Activated T-cell treated with anti-CD3 and anti-CD28 coated beads, Interleukin-2, amount 50 U/mL, for 48 hours (primary cell): ENCODE measurements at places on chromosomes 13 and 19.
A peak's percentile ranks its signal among the peaks of the same experiment; 100 is the strongest.

- no peak for DNase-seq
Observed at GRCh38 chr13:41490371-41491015, 33.1 kb downstream of the RGCC start.

DNA sequence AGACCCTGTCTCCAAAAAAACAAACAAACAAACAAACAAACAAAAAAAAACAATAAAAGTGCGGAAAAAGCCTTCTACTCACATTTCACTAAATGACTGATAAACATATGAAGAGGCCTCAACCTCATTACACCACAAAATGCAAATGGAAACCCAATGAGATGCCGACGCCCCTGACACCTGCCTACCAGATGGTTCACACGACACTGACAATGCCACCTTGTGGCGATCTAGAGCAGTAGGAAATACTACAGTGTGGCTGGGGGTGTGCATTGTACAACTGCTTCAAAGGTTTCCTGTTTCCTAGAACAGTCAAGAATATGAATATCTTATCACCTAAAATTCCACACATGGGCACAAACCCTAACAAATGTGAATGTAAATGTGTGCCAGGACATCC is 14.0 kb downstream of the SCGB2B2 start:
- no peak for DNase-seq

- DNase-seq: no peak
Observed at GRCh38 chr19:6249296-6249695, 30.5 kb downstream of the MLLT1 start.

DNA sequence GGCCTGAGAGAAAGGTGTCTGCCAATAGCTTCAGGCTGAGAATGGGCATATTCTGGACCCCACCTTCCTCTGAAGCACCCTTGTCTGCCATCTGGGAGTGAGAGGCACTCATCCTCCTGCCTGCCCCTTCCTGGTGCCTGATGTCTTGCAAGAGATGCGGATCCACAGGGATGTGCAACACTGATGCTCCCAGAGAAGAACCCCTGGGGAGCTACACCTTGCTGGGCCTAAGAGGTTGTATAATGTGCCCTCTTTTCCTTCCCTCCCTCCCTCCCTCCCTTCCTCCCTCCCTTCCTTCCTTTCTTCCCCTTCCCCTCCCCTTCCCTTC is 34.6 kb downstream of the ADPRHL1 start:
- no peak for DNase-seq

DNA sequence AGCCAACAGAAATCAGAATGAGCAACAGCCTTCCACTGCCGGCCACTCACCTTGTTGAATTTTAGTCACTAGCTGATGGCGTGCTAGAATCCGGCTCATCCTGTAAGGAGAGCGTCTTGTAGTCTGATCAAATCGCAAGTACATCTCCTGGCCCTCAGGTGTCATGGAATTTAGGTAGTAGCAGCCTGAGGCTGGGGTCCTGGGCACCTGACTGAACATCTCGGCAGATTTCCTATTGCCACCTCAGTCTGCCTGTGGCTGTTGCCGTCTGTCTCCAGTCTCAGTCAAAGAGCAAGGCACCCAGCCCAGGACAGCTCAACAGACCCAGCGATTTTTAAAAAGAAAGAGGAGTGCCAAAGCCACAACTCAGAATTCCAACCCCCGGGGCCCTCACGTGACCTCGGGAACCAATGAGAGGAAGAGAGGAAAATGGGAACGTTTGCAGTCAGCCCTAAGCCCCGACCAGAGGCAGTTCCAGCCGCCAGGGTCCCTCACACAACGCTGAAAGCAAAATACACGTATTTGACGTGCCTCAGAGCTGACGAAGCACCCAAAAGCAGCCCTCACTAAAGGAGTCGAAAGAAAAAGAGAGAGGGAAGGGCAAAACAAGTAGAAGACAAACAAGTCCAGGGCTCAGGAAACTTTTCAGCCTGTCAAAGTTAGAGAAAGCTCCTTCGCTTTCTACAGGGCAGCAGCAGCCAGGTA is at the start of gene STARD13:
Gene STARD13 (minus strand): TSS at position 336 of the 705 bp plus-strand sequence. CDS start 117 bp downstream, at position 219.
- peak; percentile 24 for DNase-seq

DNA sequence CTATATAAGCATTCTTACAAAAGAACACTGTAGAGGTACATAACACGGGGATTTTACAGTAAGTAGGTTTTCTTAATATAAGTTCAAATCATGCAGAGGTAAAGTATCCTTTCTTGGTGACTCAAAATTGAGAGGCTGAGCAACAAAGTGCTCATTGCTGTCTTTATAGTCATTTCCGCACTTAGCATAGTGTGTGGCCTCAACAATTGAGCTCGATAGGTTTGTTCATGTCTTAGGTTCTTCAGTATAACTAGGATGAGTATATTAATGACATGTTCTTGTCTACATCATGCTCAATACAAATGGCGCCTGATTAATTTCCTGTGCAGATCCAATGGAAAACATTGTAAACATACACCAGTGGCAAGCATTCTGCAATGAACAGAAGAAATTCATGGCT is 1.4 kb downstream of the WDFY2 start:
- DNase-seq: no peak

- no peak for DNase-seq
Observed at GRCh38 chr19:2532252-2533071, 56.5 kb downstream of the GADD45B start.

GRCh38 chr19:55244004-55244680 is 14.7 kb downstream of the PPP6R1 start:
- no peak for DNase-seq

DNA sequence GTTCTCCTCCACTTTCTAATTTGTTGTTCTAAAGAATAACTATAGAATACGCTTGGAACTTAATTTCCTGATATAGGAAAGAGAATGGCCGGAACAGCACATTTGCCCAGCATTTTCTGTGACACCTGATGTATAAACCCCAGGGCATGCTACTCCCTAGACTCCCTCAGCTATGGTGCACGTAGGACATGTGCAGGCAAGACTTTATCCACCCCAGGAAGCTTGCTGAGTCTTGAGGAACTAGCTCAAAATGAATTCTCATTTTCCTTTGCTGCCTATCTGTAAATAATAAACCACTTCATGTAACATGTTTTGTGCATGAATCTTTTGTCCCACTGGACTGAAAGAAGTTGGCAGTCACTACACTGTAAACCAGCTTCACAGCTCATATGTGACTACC is 535.8 kb upstream of the SLITRK1 start:
- no peak for DNase-seq

DNA sequence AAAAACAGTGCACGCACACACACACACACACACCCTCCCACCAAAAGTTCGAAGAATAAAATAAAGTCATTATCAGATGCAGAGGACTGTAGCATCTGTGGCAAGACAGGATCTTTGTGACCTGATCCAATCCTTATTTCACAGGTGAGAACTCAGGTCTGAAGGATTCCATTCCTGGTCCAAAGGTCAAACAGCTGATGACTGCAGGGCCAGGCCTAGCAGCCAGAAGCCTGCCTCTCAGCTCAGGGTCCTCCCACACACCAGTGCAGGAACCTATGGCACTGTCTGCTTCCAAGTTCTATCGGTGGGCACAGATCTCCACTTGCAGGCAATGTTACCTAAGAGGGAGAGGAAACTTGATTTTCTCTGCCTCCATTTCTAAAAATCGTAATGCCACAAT is 57.5 kb downstream of the SERP2 start:
- no peak for DNase-seq

DNA sequence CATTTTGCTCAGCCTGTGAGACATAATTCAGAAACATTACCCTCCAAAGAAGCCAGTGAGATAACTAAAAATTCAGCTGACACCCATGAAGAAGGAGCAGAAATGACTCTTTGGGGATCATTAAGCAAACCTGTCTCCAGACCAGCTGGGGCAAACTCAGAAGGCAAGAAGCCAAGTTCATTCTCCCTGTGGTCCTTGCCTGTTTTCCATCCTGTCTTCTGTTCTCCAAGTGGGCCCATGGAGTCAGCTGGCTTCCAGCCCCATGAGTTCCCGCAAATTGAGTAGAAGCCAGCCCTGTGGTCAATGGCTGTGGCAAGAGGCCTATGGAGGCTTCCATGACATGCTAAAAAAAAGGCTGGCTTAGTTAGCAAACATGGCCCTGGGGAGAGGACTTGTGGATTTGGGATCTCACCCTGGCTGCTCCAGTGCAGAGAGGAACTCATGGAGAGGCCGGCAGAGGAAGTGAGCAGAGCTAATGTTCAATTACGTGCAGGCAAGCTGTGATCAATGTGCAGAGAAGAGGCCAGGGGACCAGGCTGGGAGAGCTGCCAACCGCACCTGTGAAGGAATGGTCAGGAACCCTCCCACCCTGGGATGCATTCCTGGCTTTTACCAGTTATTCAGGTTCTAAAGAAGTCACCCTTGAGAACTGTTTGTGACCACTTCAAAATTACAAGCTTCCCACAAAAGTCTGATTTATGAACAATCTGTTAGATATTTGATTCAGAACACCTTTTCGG is 229.1 kb downstream of the TSHZ3 start:
- DNase-seq: no peak

GRCh38 chr13:27489456-27489855 is 39.1 kb upstream of the MTIF3 start:
- DNase-seq: no peak

DNA sequence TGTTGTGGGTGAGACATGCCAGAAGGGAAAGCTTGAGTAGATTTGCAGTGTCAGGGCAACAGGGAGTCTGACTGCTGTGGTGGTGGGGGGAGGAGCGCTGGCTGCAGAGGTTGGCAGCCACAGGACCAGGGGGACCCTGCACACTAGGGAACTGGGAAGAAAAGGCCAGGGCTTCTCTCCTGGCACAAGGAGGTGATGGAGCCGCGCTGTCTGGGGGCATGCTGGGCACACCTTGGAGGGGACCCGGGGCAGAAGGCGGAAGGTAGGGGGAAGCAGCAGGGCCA is 13.9 kb upstream of the EPHX3 start:
- DNase-seq: no peak

GRCh38 chr19:4575267-4576015 is 16.0 kb upstream of the SEMA6B start:
- DNase-seq: no peak

GRCh38 chr13:38255600-38255999 is 94.1 kb upstream of the UFM1 start:
- DNase-seq: no peak

GRCh38 chr19:39053276-39054090 is 21.1 kb upstream of the FBXO27 start:
- DNase-seq: no peak

- DNase-seq: no peak
Observed at GRCh38 chr13:19961924-19962323, 3.4 kb downstream of the ZMYM2 start.

DNA sequence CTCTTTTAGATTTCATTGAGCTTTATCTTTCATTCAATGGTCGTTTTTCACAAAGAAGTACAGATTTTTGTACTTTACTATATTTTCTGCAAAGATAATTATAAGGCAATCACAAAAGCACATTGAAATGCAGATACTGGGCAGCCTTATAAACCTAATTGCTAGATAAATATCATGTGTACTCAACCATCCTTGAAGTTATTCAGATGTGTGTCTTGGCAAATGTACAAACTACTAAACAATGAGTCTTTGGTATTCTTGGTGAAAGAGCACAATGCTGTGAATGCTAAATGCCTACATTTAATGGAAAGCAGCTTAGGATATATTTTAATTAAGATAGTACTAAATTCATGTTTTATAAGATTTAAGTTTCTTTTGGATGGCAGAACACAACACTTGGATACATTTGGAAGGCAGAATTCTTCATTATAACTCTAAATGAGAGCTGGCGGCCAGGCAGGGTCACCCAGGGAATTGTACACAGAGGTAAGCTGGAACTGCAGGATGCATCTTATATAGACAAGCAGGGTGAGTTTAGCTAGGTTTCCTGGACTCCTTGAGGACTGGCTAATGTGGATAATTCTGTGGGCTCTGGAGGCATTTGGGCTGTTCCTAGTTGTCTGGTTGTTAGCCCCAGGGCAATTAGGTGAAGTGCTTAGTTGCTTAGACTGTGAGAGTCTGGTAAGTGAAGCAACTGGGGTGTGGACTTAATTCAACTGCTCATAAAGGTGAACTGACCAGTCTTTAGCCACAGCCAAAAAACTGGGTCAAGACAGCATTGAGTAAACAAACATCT is 286.6 kb downstream of the PCDH20 start:
- no peak for DNase-seq

GRCh38 chr13:113033054-113033850 is 64.2 kb downstream of the MCF2L start:
- DNase-seq: no peak
